ENCODE measurements at places on chromosomes 1 and 21.

DNA sequence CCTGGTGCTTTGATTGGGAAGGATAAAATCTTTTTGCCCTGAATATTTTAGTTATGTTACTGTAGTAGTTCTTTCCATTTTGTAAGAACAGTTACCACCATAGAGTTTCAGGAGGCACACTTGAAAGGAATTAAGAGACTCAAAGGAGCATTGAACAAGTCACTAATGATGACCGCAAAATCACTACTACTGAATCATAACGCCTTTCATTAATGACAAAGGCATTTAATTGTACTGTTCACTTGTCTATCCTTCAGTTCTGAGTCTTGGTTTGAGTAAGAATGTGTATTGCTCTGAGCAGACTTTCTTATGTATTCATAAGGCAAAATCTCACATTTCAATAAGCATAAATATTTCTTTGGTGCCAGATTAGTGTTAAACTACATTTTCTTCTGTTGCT is 24.9 kb downstream of the LHX9 start:
- DNase-seq: no peak

GRCh38 chr1:198320759-198321158 is 164.0 kb downstream of the NEK7 start:
- no peak for DNase-seq

DNA sequence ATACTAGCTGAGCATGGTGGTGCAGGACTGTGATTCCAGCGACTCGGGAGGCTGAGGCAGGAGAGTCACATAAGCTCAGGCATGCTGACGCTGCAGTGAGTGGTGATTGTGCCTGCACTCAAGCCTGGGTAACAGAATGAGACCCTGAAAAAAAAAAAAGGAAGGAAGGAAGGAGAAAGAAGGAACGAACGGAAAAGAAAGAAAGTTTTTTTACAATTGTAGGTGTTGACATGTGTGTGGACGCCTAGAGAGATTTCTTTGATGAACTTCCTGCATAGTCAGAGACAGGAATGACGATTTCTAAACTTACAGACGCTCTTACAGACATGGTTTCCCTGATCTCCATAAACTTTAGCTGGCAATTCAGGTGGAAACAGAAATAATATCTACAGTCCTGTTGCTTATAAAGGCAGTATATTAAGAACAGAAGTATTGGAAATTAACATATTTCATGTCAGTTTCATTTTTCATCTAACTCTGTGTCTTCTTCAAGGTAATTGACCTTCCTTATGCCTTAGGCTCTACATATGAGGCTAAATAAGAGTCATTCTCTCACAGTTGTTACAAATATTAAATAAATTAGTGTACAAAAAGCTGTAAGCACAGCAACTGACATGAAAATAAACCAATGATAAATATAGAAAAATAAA is 4.1 kb downstream of the SAMSN1 start:
- DNase-seq: no peak

- peak; percentile 57 for DNase-seq
Measured at GRCh38 chr1:2199042-2199810, 4.7 kb upstream of the FAAP20 start.

- DNase-seq: no peak
Measured at GRCh38 chr1:25909040-25909439, 2.8 kb upstream of the STMN1 start.

- no peak for DNase-seq
Measured at GRCh38 chr1:157439302-157439954, 112.9 kb downstream of the FCRL5 start.

DNA sequence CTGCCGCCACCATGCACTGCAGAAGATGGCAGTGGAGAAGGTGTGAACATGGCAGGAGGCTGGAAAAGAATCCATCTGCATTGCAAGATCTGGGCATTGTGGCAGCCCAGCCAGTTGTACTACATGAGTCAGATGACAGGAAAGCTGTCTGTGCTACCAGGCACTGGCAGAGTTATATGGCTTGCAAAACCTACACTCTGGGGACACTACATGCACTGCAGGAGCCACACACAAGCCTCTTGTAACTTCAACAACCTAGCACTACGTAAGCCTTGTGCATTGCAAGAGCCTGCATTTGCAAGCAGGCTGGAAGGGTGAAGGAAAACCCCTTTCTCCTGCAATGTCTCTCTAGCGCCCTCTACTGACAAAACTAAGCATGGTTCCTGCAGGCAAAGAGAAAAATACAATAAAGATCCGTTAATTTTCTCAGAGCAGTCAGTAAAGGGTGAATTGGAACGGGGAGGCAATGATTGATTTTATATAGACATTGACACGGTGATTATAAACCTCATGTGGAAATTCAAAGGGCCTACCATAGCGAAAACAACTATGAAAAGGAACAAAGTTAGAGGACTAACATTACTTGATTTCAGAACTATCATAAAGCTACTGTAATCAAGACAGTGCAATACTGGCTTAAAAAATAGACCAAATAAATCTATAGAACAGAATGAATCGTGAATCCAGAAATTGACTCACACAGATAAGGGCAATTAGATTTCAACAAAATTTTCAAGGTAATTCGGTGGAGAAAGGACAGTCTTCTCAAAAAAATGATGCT is 26.2 kb upstream of the DYNLT5 start:
- peak; percentile 9 for DNase-seq

GRCh38 chr1:16905110-16905867 is 9.5 kb downstream of the RNU1-2 start:
- DNase-seq: no peak

- DNase-seq: peak; percentile 23
Measured at GRCh38 chr1:160797861-160798273, 1.9 kb downstream of the LY9 start.

DNA sequence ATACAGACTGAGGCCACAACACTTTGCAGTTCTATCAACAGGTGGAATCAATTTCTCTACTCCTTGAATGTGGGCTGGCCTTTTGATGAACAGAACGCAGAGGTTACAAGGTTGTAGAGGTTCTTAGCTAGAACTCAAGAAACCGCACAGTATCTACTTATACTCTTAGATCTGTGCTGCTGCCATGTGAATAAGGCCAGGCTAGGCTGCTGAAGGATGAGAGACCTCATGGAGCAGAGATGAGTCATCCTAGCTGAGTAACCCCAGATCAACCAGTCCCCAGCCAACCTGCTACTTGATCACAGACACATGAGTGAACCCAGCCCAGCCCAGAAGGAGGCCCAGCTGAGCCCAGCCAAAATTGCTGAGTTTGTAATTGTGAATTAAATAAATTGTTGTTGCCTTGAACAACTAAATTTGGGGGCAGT is 35.3 kb upstream of the BCAR3 start:
- DNase-seq: no peak

DNA sequence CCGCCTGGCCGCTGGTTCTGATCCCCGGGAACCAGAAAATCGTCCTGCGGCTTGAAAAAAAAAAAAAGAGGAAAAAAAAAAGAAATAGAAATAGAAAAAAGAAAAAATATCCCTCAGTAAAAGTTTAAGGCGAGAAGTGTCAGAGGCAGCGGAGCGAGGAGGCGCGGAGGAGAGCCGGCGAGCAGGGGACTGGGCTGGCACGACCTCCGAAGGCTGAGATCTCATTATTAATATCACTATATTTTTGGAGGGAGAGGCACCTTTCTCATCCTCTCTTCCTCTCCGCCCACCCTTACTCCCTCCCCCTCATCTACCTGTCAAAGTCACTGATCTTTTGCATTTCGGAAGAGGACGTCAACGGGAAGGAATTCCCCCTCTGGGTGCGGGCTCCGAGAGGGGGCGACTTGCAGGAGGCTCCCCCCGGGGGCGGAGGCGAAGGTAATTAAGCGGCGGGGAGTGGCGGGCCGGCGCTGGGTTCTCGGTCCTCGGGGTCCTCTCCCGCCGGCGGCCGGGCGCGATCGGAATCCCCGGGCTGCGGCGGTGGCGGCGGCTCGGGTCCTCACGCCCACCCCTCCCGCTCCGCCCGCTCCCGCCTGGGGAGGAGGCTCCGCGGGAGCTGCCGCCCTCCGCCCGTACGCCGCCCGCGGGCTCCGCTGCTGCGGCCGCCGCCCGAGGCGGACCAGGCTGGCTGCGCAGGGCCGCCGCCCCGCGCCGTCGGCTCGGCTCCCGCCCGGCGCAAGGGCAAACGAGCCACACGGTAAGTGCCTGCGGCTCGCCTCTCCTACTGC is at the start of gene NTNG1:
NTNG1 (plus strand) TSS at position 337 of the 788 bp plus-strand sequence.
- DNase-seq: no peak

DNA sequence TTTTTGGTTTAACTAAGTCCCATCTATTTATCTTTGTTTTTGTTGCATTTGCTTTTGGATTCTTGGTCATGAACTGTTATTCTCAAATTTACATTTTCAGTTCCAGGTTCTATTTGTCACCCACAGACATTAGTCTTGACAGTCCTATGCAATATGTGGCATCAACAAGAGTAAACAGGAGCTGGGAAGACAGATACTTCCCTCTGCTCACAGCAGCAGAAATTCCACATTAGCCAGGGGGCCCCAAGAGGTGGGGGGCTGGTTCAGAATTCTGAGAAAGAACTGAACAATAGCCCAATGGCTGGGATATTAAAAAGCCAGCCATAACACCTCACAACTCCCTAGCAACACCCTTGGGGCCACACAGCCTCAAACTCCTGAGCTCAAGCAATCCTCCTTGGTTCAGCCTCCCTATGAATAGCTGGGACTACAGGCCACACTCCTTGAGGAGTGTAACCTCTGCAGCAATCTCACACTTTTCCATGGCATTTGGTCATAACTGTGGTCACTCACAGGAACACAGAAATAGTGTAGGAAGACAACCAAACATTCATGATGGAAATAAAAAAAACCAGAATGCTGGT is 67.8 kb downstream of the ERG start:
- DNase-seq: no peak

GRCh38 chr1:44802306-44803061 is 2.3 kb downstream of the PLK3 start:
- no peak for DNase-seq

DNA sequence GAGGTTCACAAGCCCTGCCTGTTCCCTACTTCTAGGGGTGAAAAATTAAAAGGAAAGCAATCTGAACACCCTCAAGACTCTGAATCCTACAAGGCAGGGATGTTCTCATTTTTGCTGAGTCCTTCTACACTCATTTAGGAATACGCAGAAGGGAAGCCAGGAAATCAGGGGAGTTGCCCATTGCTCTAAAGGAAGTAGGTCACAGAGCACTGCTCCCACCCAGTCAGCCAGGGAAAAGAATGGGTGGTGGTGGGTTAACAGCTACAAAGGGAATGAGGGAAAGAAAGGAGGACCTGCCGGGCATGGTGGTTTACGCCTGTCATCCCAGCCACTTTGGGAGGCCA is 2.4 kb upstream of the CTTNBP2NL start:
- no peak for DNase-seq

GRCh38 chr1:228150120-228150460 is 360 bp downstream of the GJC2 start:
- DNase-seq: no peak

DNA sequence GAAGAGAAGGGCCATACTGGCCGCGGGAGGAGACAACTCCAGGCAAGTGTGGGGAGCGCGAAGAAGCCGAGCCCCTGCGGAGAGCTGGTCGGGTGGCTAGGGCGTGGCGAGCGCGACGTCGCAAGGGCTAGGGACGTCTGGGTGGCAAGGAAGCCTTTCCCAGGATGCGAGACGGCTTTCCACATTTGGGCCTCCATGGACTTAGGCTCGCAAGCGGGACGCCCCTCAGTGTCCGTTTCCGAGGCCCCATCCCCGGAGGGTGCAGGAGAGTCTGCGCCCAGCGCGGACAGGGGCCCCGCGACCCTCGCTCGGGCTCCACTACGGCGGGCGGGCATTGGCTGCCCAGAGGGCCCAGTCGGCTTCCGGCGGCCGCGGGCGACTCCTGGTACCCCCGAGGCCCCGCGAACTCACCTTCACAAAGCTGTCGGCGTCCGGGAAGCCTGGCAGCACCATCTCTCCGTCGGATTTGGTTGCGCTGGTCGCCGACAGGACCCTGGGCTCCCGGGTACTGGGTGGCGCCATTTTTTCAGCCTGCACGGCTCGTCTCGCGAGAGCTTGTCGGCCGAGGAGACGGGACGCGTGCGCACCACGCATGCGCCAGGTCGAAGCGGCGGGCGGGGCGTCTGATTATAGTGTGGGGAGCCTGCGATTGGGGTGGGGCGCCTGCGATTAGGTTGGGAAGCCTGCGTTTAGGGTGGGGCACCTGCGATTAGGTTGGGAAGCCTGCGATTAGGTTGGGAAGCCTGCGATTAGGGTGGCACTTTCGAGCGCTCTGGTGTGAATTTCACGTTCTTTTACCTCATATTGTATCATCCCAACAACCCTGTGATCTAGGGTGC is at the start of gene EXOSC10:
EXOSC10 (minus strand) TSS at position 560 of the 839 bp plus-strand sequence; CDS start at position 522, 38 bp downstream.
- DNase-seq: peak; percentile 92

DNA sequence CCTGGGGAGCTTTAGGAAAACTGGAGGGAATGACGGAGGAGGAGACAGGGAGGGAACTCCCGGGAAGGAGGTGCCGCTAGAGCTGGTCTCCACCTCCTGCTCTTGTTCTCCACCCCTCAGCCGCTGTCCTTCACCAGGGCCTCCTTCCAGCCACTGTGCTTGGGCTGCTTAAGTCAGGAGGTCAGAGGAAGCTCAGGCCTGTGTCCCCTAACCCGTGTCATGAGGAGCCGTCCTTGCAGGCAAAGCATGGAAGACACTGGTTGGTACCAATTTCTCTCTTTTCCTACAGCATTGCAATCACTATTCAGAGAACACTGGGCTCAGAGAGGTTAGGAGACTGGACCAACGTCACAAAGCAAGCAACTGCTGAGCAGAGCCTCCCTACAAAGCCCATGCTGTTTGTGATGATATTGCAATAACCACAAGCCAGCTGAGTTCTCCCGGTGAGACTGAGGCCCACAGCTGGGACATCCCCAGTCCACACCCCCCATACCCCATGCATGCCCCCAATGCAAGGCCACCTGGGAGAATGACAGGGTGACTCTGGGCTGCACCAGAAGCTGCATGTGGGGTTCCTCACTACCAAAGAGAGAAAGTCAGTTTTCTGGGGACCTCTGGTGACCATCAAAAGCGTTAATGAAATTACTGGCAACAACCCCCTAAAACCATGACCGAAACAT is 427.5 kb downstream of the NPHP4 start:
- DNase-seq: no peak

DNA sequence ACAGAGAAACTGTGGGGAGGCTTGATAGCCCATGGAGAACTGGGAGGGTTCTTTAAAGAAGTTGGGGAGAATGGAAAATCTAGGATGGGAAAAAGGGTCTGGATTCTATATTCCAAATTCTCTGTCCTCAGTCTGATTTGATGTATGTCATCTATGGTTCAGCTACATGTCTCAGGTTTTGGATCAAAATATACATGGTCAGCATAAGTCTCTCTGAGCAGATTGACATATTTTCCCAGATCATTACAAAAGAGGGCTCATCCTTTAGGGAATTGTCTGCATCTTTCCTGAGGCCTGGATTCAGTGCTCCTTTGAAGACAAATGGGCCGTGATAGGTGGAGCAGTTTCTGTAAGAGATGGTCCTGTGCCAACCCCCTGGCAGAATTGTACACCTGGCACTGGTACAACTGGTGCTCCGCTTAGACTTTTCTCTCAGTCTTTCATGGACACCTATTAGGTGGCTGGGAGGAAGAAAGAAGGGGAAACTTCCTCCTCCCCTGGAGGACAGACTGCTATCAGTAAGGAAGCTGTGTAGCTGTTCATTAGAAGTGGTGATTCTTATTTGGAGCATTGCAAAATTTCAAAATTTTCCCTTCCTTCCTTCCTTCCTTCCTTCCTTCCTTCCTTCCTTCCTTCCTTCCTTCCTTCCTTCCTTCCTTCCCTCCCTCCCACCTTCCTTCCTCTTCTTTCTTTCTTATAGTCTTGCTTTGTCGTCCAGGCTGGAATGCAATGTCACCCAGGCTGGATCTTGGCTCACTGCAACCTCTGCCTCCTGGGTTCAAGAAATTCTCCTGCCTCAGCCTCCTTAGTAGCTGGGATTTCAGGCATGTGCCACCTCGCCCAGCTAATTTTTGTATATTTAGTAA is 26.1 kb upstream of the RGL1 start:
- no peak for DNase-seq

GRCh38 chr1:237789619-237790018 is 101.1 kb downstream of the ZP4 start:
- DNase-seq: no peak

- DNase-seq: no peak
Measured at GRCh38 chr1:60894130-60894529, 188.2 kb upstream of the NFIA start.
